ENCODE measurements at places on chromosomes 12 and 14.
A peak's percentile ranks its signal among the peaks of the same experiment; 100 is the strongest.

- peak; percentile 19 for DNase-seq
Observed at GRCh38 chr12:47397664-47398281, 308.1 kb downstream of the RPAP3 start.

DNA sequence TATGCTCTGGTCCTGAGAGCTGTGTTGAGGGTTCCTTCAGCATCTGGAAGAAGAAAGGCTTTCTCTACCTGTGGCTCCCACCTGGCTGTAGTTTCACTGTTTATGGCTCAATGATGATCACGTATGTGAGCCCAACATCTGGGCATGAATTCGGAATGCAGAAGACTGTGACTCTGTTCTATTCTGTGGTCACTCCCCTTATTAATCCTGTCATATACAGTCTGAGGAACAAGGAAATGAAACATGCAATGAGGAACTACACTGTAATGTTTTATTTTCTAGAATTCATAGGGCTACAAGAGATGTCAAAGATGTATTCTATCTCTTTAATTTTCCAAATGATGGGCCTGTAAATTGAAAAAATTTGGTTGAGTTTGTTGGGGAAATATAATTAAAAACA lies 10.8 kb upstream of the OR11G2 start:
- DNase-seq, result no peak

GRCh38 chr12:38911611-38912010 lies 6.2 kb upstream of the CPNE8 start:
- no peak for DNase-seq

DNA sequence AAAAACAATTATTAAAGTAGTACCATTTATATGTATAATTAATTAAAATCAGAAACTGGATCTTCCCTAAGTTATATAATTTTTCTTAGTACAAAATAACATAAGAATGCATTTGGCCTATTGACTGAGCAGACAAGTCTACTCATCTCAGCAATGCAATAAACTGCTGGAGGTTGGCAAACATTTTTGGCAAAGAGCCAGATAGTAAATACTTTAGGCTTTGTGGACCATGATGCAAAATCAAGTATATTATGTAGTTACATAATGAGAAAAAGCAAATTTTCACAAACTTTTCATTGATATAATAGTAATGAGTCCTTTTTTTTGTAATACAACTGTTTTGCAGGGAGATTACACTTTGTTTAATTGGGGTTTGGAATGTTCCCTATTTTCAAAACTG lies 30.9 kb downstream of the ERGIC2 start:
- no peak for DNase-seq

DNA sequence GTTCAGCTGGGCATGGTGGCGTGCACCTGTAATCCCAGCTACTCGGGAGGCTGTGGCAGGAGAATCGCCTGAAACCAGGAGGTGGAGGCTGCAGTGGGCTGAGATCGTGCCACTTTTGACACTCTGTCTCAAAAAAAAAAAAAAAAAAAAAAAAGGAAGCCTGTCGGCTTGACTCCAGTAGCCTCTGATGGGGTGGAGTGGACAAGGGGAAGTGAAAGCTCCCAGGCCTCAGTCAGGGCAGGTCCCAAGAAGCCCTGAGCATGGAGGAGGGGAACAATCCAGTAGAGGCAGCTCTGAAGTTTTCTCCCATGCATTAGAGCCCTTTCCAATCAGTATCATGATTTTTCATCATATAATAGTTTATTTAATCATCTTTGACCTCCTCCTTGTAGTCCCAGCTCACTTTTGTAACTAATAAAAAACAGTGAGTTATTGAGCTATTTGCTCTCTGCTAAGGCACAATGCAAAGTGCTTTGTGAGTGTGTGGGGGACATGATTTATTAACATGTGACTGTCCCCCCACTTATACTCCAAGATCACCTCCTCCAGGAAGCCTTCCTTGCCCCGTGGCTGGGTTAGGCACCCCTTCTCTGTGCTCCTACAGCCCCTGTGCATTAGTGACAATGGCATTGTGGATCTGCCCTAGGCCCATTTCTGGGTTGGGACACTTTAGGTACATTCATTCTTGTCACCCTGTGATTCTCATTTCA lies 4.7 kb upstream of the SSH1 start:
- no peak for DNase-seq

- no peak for DNase-seq
Observed at GRCh38 chr12:94458877-94459727, 565 bp downstream of the CEP83 start.

DNA sequence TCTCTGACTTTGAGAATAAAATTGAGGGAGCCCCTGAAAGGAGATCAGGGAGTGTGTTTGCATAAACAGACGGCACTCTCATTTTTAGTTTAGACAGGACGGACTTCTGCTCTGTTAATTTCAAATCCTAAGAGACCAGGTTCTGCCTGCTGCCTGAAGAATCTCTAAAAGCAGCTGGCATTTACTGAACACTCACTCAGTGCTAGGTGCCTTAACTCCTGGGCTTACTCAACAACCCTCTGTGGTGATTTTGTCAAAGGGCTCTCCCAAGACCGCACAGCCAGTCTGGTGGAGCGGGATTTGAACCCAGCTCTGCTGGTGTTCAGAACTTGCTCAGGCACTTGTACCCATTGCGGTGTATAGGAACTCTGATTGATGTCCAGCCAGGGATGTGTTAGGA lies 2.2 kb downstream of the ORAI1 start:
- no peak for DNase-seq

DNA sequence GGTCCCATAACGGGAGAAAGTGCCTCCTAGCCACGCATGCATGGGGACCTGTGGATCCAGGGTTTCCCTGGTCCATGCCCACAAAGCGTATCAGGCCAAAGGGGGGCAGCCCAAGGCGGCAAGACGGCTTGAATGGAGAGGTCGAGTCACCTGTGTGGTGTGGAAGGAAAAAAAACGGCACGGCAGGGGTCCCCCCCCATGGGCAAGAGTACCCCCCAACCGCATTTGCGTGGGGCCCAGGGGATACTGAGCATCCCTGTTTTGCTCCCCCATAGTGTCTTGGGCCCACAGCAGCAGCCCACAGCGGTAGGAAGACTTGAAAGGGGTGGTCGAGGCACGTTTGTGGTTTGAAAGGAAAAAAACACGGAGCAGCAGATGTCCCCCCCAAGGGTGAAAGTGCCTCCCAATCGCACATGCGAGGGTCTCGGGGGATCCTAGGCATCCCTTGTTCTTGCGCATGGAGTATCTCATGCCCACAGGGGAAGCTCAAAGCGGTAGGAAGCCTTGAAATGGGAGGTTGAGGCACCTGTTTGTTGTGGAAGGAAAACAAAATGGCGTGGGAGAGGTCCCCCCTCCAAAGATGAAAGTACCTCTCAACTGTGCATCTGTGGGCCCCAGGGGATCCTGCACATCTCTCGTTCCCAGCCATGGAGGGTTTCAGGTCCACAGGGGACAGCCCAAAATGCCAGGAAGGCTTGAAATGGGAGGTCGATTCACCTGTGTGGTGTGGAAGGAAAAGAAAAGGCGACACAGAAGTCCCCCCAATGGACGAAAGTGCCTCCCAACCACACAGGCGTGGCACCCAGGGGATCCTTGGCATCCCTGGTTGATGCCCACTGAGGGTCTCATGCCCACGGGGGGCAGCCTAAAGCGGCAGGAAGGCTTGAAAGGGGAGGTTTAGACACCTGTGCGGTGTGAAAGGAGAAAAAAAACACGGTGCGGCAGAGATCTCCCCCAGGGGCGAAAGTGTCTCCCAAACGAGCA lies 577.5 kb downstream of the ALG10 start:
- no peak for DNase-seq

DNA sequence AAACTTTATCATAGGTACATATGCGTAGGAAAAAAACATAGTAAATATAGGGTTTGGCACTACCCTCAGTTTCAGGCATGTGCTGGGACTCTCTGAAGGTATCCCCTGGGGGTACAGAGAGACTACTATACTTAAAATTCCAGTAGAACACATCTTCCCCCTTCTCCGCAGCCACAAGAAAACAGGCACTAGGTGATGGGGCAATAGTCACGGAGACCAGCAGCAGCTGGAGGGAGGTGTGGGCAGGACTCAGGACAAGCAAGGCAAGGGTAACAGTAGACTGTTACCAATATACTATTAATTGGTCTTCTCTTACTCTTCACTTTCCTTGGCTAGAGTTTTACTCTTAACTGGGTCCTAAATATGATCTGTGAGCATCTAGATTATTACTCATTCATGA lies 4.6 kb upstream of the PAPOLA start:
- DNase-seq, result no peak

- no peak for DNase-seq
Observed at GRCh38 chr12:60043236-60043635, 447.4 kb downstream of the SLC16A7 start.

GRCh38 chr12:76035045-76035444 lies 3.5 kb upstream of the PHLDA1 start:
- no peak for DNase-seq

GRCh38 chr12:32983332-32983731 lies 86.8 kb upstream of the PKP2 start:
- DNase-seq, result no peak

- DNase-seq, result no peak
Observed at GRCh38 chr12:98870504-98870903, 225.4 kb downstream of the APAF1 start.

DNA sequence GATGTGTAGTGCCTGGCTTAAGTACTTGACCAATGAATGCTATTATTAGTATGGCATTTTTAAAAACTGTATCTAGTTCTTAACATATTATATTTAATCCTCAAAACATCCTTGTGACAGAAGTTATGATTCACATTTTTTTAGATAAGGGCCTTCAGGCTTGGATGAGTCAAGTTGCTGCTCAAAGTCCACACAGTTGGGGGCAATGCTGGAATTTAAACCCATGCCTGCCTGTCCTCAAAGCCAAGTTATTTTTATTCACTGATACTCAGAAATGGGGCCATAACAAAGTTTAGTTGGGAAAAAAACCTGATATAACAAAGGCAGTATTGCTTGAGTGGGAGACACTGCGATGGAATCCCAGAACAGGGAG lies 50.6 kb downstream of the RFX4 start:
- DNase-seq, result no peak
